Putamen (tissue), 1 donor: ENCODE measurements at places on chromosomes 12 and 14.

GRCh38 chr14:80315681-80316080, 104.4 kb upstream of the DIO2 start:
- DNase-seq, result no peak

DNA sequence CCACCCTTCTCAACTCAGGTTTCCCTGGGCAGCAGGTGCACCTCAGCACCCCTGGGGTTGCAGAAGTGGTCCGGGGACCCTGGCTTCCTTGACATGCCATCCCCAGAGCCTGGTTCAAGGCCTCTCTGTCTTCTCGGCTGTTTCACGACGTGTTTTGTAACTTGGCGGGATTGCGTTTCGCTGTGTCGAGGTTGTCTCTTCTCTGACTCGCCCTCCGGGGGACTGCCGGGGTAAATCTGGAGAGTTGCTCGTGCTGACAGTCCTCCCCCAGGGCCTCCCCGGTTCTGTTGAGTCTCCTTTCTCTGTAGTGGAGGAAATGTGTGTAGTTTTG, 25.6 kb downstream of the MEG3 start:
- no peak for DNase-seq

DNA sequence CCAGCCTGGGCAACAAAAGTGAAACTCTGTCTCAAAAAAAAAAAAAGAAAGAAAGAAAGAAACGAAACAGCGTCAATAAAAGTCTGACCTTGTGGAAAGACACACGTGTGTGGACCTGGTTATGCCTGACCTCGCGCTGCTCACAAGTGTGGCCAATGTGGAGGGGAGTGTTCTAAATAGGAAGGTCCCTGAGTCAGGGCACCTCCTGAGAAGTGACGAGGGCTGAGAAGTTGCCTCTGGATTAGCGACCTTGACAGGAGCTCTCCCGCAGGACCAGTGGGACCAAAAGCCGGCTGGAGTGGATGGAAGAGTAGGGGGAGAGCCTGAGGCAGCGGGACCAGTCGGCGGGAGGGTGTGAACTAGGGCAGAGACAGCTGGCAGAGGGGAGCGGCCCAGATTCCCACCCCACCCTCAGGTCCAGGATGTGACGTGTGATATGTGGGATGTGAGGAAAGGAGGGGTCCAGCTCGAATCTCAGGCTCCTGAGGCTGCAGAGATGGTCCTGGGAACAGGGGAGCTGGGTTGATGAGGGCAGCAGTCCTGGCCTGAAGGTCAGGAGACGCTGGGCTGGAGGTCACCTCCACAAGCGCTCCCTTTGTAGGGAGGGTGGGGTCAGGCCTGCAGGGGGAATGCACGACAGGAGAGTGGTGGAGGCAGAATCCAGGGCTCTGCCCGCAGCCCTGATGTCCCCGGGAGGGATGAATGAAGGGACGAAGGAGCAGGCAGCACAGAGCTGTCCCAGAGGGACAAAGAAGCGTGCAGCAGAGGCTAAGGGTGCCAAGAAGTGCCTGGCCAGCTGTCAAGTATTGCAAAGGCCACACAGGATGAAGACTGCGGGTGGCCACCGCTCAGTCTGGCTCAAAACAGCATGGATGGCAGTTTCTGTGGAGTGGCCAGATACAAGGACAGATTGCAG, 24.8 kb upstream of the GPR68 start:
- no peak for DNase-seq

GRCh38 chr14:96086032-96086431, 46.9 kb downstream of the C14orf132 start:
- DNase-seq, result no peak

DNA sequence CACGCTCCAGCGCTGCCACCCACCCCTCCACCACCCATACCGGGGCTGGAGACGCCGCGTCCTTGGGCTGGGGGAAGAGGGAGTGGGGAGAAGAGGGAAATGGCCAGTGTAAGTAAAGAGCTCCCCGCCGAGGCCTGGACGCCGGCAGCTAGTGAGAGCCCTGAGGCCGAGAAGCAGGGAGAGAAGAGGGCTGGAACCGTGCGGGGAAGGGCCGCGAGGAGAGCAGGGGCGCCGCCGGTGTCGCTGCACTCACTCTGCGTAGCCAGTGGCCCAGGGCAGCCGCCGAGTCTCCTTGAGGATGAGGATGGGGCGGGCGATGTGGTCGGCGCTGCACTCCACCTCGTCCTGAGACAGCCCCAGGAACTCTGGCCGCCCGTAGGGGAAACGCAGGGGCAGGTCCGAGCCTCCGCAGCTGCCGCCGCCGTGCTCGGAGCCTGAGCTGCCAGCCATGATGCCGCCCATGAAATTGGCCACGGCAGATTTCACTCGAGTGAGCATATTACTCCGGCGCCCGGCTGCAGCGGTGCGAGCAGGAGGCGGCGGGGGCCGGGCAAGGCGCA, 631 bp downstream of the PPM1H start:
- DNase-seq, result peak; percentile 68

- no peak for DNase-seq
Observed at GRCh38 chr12:103422328-103422727, 73.4 kb downstream of the C12orf42 start.

GRCh38 chr14:105745433-105746123, 219.2 kb downstream of the TMEM121 start:
- no peak for DNase-seq

GRCh38 chr12:112419297-112420133, 768 bp downstream of the PTPN11 start:
- no peak for DNase-seq

DNA sequence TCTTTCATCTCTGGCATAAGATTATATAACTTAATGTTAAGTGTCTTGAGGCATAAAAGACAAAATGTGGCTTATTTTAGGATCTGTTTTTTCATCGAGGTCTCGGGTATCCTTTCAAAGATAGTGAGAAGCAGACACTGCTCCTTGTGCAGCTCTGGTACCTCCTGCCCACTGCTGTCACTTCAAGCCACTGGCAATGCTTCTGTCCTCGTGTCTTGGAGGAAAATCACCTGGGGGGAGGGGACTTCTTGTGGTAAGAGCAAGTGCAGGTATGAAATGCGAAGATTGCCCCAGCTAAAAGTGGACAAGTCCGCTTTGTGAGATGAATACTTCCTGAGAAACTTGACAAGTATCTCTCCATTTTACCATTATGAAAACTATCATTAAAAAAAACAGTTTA, 37.8 kb upstream of the DYNC1H1 start:
- no peak for DNase-seq

DNA sequence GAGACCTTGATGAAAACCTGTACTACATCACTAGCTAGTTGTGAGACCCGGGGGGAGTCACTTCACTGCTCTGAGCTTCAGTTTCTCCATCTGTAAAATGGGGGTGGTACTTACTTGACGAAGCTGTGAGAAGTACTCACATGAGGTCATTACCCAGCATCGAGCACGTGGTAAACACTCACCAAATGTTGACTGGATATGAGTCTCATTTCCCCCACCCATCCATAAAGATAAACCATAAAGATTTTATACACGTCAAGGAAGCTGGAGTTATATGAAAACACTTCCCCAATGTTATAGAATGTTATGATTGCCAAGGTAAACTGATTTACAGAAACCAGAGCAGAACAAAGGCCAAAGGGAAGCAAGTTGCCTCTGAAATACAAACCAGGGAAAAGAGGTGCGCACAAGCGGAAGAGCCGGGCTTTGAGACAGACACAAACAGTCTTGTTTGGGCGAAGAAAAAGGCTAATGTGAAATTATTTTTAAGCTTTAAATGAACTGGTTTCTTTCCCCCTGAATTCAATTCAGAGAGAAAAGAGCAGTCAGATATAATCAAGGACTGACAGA, 536.8 kb downstream of the MED13L start:
- DNase-seq, result no peak

GRCh38 chr12:82555699-82556098, 131.0 kb upstream of the TMTC2 start:
- no peak for DNase-seq

- no peak for DNase-seq
Observed at GRCh38 chr14:94960285-94961001, 190.5 kb upstream of the GSC start.

DNA sequence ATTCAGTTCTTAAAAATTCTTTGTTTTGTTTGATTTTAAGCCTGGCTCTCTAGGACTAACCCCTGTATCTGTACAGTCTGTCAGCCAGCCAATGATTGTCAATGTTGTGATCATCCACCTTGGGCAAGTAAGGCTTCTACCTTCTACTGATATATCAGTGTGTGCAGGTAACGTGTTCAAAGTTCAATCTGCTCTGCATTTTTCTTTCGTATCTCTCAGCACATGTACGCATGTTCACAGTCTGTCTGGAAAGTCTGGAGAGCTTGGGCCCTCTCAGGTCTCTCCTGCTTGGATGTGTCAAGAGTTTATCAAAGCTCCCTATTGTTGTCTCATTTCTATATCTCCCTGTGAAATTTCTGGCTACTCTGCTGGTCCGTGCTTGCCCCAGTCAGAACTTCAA, 138.6 kb upstream of the VRK1 start:
- no peak for DNase-seq

DNA sequence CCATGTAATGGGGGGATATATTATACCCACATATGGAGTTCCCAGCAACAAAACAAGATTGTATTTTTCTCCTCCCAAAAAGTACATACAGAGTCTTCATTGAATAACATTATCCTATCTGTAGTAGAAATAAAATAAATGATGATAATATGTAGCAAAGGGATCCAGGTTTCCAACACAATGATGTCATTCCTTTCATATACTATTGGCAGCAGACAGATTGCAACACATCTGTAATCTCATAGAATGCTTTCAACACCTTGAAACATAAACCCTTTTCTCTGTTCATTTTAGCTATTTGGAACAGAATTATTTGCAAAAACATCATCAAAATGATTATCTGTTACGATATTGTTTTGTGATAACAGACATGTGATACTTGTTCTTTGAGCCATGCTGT, 317.6 kb downstream of the DPF3 start:
- no peak for DNase-seq

GRCh38 chr14:95507174-95507573, 9.3 kb downstream of the SYNE3 start:
- no peak for DNase-seq

DNA sequence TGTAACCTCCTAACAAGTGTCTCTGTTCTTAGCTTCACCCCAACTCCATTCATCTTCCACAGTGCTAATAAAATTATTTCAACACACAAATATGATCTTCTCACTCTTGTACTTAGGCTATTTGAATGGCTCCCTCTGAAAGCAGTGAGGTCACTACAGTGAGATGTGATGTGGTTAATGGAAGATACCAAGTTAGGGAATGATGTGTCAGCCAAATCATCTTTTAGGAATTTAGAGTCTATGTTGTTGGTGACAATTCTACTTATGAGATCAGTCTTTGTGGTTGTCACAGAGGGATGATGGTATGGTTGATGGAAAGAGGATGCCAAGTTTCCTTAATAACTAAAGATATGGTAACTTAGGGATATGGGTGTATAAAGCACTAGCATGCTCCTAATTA, 57.6 kb downstream of the POLR3B start:
- DNase-seq, result no peak

DNA sequence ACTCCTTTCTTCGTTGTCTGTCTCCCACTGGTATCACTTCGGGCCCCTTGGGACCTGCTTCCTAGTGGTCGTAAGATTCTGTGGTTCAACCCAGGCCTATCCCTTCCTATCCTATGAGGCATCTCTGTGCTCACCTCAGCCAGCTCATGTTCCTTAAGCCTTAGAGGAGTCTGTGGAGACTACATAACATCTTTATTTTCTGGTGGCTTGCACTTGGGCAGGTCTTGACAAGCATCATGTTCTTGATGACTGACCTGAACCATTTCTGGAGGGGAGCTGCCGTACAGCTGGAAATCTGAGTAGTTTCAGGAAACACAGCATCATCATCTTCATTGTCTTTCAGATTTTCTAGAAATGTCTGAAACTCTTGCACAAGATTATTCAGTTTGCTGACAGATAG, 69.3 kb downstream of the PPFIBP1 start:
- DNase-seq, result no peak

- no peak for DNase-seq
Observed at GRCh38 chr14:67883717-67884116, 64.1 kb downstream of the RAD51B start.

DNA sequence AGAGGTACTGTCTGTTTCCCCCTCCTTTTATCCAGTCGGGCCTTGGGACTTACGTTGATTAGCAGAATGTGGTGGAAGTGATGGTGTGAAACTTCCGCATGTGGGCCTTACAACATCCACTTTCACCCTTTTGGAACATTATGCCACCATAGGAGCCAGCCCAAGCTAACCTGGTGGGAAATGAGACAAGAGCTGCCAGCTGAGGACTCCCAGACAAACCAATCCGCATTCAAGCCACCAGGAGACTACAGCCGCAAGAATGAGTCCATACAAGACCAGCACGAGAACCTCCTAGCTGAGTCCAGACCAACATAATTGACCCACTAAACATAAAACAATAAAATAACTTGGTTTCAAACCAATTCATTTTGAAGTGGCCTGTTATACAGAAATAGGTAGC, 9.1 kb upstream of the PTGER2 start:
- DNase-seq, result no peak
